ENCODE measurements at places on chromosomes 3 and 15.

GRCh38 chr3:132211896-132212295, 105.3 kb upstream of the ACP3 start:
- no peak for DNase-seq

DNA sequence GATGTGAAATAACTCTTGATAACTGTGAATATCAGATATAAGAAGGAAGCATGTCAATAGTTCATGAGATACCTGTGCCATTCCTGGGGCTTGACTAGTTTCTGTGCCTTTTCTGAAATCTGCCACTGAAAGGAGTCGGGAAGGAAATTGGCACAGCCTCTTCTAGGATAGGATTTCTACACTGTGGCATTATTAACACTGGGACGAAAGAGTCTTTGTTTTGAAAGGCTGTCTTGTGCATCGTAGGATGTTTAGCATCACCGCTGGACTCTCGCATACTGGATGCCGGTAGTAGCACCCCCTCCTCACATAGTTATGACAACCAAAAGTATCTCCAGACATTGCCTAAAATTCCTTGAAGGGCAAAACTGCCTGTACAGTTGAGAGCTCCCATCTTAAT, 77.9 kb upstream of the SAMMSON start:
- DNase-seq = no peak

DNA sequence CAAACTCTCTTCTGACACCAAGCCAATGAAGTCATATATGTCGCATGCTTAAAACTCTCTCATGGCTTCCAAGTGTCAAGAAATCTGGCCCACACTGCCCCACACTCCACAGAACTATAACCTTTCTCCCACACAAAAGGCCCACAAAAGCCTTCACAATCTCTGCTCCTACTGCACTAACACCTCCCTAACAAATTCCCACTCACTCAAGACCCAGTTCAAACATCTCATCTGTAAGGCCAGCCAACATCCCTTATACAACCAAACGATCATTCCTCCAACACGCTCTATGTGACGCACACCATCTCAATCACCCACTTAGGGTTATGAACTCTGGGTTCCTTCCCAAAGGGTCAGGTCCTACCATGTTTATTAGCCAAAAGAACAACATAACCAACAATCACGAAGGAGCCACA, 13.5 kb downstream of the TBC1D2B start:
- DNase-seq = no peak

- DNase-seq = no peak
Observed at GRCh38 chr15:37528432-37528831, 406.0 kb upstream of the TMCO5A start.

DNA sequence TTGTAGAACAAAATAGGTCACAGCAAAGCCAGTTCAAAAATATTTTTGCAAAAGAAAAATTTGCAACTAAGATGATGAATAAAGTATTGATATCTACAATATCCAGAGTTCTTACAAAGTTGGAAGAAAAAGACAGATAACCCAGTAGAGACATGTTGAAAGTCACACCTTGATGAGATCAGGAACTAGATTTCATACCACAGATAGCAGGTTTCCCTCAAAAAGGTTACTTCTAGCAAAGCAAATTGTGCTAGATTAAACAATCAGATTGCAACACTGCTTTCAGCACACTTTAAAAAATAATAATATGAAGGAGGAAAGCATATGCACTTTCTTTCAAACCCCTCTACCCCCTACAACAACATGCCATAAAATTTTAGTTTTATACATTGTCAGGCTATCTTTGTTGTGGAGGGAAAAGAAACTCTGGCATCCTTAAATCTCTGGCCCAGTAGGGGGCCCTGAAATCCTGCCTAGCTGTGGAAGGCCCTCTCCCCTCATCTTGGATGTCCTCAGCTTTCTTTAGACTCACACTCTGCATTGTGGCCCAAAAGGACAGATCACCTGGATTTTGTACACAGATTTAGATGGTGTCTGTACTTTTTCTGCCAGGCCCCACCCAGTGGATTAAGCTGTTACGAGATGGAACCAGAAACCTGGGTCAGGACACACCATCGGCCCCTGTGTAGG, 50.9 kb downstream of the CCR3 start:
- DNase-seq = no peak

DNA sequence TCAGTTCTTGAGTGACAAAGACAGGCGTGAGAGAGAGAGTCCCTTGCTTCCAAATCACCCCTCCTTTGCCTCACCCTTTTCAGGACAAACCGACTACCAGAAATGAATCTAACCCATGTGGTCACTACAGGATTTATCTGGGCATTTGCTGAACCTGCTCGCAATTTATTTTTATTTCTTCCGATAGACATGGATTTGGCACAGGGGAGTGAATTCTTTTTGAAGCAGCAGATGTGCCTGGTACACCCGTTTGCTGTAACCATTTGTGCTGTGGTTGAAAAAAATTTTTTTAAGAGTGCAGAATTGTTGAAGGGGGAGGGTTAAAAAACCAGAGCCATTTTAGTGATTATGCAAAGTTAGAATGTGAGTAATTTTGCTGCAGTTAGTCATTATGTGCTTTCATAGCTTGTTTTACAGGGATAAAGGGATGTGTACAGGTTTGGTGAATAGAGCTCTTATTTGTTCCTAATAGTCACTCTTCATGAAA, 442.0 kb downstream of the LPP start:
- DNase-seq = no peak

DNA sequence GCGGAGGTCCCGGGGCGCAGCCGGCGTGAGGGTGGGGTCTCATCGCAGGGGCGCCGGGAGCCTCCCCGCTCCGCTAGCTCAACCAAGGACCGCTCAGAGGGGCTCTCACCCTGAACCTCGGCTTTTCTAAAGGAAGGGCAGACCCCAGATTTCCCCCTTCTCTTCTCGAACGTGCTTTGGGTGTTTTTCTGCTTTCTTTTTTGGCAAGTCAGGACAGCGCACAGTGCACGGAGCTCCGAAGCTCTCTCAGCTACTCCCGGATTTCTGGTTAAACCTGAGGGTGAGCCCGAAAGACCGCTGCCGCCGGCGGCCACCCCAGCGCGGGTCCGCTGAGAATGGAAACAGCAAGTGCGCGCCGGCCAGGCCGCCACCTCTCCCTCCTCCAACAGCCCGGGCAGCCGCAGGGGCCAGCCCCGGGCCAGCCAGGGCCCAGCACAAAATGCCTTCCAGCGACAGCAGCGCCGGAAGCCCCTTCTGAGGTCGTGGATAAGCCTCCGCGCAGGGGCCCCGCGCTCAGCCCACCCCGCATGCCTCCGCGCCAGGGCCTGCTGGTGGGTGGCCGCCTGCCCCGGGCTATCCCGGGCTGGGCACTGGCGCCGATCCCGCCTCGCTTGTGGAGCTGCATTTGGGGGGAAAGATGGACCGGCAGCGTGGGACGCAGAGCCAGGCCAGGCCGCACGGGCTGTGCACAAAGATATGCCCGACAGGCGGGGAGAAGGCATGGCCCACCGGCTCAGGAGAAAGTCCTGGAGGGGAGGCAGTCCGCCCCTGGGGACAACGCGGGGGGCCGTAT, 8.2 kb upstream of the OCA2 start:
- no peak for DNase-seq

GRCh38 chr3:133709139-133709750, 36.9 kb upstream of the TF start:
- no peak for DNase-seq

DNA sequence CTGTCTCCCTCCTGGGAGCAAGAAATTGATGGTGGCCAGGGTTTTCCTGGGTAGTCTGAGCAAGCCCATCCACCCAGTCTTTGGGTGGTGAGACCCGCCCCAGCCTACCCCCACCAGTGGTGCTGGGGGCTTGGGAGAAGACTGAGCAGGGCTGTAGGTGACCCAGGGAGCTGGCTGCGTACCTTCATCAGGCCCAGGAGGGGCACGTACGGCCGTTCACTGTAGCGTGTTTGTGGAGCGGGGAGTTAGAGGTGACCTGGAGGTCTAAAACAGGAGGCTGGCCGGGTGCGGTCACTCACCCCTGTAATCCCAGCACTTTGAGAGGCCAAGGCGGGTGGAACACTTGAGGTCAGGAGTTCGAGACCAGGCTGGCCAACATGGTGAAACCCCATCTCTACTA, 11.5 kb downstream of the LOXL1 start:
- DNase-seq = no peak

- no peak for DNase-seq
Observed at GRCh38 chr3:68018275-68018674, 363.9 kb upstream of the SUCLG2 start.

DNA sequence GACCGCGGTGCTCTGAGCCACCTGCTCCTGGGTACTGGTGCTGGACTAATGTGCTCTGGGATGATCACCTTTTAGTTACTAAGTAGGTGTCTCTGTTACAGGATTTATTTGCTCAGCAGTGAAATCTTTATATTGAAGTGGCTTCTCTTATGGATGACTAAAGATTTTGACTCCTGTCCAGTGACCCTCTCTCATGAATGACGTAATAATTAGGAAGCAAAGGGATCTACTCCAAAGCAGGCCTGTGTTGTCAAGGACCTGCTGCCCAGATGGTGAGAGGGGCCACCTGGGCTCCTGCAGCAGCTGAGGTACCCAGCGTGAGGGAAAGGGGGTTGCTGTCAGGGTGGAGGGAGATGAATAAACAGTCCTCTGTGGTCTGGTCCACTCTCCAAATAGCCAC, 263.6 kb downstream of the GABRG3 start:
- no peak for DNase-seq

GRCh38 chr3:160641665-160642309, 35.2 kb upstream of the ARL14 start:
- DNase-seq = no peak

DNA sequence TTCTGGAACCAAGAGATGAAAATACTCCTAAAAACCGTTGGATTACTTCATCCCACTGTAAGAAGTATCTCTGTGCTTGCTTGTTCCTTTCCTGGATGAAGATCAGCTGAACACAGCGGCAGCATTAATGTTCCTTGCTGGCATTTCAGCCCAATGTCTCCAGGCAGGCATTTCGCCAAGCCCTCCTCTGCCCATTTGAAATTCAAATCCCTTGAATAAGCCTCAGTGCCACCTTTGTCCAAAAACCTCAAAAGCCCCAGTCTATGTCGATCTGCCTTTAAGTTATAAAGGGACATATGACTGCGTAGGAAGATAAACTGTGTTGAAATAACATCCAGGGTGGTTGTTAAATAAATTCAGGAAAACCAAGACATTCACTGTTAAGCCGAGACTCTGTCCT, 156.8 kb upstream of the PDZRN3 start:
- no peak for DNase-seq

GRCh38 chr15:23484870-23485269, 37.8 kb upstream of the GOLGA6L2 start:
- no peak for DNase-seq

DNA sequence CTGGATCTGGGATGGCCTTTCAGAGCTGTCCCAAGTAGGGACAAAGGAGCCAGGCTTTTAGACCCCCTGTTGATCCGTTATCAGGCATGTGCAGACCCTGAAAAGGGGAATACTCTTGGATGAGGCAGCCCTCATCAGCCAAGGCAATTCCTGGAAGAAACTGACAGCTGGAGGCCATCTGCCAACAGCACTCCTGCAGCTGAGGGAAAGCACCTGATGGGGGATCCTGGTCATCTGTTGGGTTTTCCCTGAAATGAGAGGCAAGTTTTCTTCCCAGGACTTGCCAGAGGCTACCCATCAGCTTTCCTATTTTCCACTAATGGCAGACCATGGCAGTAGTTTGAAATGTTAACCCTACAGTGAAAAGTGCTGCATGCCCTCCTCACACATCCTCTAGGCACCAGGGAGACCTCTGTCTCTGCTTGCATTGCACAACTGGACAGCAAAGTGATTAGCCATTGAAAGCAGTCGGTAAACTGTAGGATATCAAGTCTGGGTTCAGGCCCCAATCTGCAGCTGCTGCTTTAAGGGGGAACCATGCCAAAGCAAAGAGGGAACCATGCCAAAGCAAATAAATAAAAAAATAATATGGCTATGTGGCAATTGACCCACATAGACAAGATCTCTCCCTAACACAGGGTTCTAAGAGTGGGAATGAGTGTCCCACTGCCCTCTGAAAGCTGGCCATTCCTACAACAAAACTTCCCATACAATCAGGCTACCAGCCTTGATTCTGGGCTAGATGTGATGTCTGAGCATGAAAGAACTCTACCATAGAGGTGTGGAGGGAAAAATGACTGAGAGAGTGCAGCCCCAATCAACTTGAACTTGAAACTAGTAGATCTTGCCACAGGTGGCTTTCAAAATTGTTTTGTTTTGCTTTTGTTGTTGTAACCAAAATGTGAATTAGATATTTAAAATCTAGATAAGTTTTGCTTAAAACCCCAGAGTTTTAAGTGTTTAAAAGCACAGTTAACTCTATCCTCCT, 232.0 kb upstream of the STT3B start:
- DNase-seq = no peak

- no peak for DNase-seq
Observed at GRCh38 chr15:97521381-97522285, 438.9 kb upstream of the ARRDC4 start.

DNA sequence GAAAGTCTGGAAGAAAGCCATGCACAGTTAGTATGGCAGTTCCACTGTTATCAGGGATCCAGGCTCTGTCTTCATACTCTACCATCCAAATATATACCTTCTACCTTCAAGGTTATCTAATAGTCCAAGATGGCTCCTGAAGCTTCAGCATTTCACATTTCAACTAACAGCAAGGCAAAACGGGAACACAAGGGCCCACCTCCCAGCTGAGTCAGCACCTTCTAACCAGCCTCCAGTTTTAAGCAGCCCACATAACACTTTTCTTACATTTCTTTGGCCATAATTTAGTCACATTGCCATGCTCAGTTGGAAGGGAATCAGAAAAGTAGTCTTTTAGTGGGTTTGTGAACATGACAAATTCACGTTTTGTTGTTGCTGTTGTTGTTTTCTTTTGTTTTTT, 15.4 kb upstream of the MSL2 start:
- DNase-seq = no peak

DNA sequence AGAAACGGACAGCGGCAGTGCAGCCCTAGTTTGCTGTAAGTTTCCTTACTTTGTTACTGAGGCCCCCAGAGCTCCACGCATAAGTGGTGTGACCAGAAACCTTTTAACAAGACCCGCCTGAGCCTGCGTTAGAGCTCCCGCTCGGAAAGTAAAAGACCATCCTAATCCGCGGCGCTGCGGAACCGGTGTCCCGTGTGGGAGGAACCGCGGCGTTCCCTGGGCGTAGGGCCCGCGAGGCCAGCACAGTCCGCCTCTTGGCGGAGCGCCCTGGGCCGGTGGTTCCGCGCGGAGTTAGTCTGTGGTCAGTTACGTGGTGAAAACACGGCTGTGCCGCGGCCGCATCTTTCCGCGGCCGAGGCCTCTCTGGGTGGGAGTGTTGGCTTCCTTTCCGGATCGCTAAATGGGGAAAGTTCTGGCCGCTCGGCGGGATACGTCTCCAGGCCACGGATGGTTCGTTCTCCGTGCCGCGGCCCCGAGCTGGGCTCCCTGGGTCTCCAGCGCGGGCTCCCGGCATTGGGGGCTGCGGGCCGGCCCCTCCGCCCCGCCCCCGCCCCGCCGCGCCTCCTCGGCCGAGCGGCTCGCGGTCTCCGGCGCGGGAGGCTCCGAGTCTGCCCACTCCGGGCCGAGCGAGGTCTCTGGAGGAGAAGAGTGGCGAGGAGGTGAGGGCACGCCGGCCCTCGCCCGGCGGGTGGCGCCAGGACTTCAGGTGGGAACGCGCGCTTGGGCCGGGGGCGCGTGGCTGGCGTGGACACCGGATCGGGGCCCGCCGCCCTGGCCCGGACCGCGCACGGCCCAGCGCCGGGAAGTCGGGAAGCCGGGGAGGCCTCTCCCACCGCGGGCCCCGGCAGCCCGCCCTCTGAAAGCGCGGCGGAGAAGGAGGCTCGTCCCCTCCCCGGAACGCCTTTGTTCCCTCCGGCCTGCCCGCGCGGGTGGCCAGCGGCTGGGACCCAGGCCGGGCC, 754 bp downstream of the B3GNT5 start:
- no peak for DNase-seq

- no peak for DNase-seq
Observed at GRCh38 chr3:151230646-151231045, 27.6 kb upstream of the GPR171 start.
